ENCODE measurements at places on chromosomes 2 and 18.

DNA sequence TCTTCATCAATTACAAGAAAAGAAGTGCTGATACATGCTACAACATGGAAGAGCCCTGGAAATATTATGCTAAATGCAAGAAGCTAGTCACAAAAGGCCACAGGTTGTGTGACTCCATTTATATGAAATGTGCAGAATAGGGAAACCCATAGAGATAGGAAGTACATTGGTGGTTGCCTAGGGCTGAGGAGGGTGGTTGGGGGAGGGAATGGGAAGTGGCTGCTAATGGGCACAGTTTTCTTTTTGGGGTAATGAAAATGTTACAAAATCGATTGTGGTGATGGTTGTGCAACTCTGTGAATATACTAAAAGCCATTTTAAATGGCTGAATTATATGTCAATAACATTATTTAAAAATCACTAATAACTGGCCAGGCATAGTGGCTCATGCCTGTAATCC is 24.3 kb upstream of the RESP18 start:
- no peak for DNase-seq

GRCh38 chr18:54774423-54774822 is 53.9 kb upstream of the RAB27B start:
- no peak for DNase-seq

GRCh38 chr2:232061265-232061664 is 99.8 kb downstream of the DIS3L2 start:
- no peak for DNase-seq

DNA sequence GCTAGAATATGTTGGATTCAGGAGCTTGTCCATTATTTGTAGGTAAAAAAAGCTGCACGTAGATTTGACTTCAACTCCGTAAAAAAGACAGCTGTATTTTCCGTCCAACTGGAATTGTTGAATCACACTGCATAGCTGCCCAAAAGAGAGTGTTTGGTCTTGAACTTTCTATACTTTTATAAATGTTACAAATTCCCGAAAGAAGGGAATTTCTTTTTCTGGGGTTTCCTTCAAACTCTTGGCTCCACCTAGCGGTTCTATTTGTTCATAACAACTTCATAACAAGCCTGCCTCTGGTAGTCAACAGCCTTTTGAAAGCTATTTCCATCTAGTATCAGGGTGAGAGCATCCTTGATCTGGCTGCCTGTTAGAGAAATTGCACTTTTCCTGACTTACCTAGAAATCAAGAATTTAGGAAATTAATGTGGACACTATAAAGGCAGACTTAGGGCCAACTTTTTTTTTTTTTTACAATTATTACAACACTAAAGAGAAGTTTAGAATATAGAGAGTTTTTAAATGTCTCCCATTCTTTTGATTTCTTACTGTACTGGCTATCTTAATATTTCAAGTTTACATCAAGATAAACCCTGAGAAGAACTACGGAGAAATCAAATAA is 48.1 kb downstream of the TMEM185B start:
- peak; percentile 31 for DNase-seq

DNA sequence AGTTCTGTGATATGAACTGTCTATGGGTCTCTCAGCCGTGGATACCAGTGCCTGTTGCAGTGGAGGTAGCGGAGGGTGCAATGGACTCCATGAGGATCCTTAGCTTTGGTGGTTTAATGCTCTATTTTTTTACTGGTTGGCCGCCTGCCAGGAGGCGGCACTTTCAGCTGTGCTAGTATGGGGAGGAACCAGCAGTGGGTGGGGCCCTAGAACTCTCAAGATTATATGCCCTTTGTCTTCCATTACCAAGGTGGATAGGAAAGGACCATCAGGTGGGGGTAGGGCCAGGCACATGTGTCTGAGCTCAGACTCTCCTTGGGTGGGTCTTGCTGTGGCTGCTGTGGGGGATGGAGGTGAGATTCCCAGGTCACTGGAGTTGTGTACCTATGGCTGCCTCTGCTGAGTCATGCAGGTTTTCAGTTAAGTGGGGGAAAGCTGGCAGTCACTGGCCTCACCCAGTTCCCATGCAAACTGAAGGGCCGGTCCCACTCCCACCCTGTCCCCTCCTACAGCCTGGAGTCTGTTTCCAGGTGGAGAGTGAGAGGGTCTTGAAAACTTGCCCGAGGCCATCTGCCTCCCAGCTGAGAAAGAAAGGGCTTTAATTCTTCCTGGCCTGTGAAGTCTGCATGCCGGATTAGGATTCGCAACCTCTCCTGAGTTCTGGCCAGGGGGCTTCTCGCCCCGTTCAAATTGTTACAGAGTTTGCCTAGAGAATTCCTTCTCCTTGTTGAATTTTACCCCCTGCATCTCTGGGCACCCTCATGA is 14.5 kb downstream of the KCNS3 start:
- no peak for DNase-seq

DNA sequence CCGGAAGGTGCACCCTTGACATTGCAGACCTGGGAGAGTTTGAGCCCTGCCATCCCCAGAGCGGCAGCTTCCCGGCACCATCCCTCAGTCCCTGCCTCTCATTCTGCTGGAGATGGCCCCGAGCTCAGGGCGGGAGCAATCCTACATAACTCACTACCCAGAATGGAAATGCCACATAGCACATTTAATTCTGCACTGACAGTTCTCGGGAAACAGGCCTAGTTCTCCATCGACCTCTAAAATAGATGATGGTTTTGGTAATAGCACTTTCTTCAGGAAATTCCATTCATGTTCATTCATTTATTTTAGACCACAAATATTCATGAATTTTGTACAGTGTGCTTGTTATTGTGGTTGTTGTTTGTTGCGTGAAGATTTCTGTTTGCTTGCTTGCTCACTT is 92.9 kb upstream of the SLC14A2 start:
- no peak for DNase-seq

DNA sequence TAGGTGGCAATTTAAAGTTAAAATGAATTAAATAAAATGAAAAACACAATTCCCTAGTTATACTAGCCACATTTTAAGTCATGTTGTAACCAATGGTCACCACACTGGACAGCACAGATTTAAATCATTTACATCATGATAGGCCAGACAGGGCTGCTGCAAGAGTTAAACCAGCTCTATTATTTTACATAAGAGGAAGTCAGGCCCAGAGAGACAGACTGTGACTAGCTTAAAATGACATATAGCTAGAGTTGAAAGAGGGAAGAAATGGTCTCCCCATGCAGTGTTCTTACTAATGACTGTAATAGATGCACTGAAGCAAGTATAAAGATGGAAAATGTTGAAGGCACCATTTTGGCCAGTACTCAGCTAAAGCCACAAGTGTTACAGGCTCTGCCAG is 69.6 kb downstream of the SLC66A3 start:
- DNase-seq = no peak

GRCh38 chr18:57242285-57242684 is 95.4 kb downstream of the BOD1L2 start:
- no peak for DNase-seq
